ENCODE measurements at places on chromosomes 12 and 14. TPM values are rescaled to one million over a fixed set of nuclear protein-coding genes. Genes with fewer than 3 reads are reported as not detected.
A peak's percentile ranks its signal among the peaks of the same experiment; 100 is the strongest.

GRCh38 chr14:35085441-35085840, 36.3 kb downstream of the PPP2R3C start:
- DNase-seq: no peak

- peak; percentile 78 for DNase-seq
These were observed 21.1 kb downstream of the NUBPL start for GRCh38 chr14:31582286-31582691.

FAM90A1 gene
- polyA plus RNA-seq: 0.56 TPM

GRCh38 chr14:97180304-97181200, 383.4 kb downstream of the VRK1 start:
- DNase-seq: peak; percentile 74

DNA sequence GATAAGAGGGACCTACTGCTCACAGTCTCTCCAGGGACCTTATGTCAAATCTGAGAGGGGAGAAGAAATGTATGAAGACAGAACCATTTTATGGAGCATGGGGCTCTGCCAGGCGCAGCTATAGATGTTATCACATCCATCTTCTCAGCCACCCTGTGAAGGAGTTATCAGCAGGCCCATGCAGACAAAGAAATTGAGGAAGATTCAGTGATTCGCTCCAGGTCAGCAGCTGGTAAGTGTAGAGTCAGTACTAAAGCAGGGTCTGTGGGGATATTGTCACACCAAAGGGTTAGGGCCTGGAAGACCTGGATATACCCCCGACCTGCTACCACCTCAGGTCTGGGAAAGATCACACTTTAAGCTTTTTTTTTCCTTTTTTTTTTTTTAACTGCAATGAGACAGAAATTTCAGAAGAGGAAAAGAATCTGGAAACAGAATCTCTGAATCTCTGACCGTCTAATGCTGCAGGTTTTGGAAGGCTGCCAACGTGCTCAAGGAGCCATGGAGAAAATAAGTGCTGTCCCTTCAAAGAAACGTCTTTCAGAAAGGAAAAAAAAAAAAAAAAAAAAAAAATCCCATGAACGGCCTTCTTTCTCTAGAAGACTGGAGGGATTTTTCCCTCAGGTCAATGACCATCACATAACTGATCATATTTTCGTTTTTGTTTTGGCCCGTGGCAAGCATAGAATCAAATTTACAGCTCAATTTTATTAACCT, 73.3 kb upstream of the PLEKHG7 start:
- no peak for DNase-seq

DNA sequence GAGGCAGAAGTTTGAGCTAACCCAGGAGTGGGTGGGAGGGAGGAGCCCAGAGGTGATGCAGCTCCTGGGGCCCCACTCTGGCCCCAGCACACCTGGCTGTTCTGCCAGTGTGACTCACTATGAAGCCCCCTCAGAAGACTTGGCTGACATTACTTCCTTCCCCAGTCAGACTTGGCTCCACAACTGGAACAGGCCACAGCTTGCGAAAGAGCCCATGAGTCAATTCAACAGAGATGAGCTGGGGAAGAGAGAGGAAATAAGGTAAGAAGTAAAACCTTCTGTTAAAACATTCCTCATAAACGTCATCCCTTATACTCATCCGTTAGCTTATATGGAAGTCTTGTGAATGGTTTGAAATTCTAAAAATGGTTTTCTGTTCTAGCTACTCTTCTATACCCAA, 245.9 kb downstream of the ADAMTS20 start:
- no peak for DNase-seq

- DNase-seq: no peak
These were observed 5.9 kb downstream of the PSEN1 start for GRCh38 chr14:73142216-73142615.

DNA sequence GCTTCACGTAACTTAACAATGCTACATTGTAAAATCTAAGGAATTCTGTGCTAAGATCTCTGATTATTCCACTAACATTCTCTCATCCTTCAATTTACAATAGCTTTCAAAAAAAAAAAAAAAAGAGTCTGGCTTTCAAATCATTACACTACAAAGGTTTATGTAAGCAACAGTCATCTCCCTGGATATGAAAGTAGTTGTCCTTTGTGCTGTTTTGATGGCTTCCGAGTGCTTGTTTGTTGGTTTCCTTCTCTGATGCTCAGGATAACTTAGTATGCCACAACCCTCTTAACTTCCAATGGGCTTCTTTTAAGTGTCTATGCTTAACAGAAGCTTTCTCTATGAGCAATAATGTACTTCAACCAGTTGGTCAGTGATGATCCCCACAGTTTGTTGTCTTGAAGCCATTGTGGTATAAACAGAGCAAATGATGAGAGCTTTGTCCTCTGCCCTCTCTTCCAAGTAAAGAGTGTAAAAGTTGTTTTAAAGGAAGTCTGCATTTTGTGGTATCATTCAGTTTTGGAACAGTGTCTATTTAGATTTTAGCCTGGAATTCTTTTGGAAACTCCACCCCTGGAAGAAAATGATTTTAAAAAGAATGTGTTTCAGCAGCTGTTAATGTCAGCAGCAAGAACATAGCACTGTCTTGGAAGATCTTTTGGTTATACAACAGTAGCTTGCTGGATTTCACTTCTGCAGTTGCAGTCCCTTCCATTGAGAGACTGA, 396.1 kb upstream of the RGS6 start:
- DNase-seq: no peak

- peak; percentile 88 for DNase-seq
These were observed at the start of gene NRIP2 for GRCh38 chr12:2834581-2835491. NRIP2 (minus strand) TSS chr12:2835035; CDS start chr12:2834983, 52 bp downstream.

GRCh38 chr14:50469982-50470381, 62.4 kb downstream of the MAP4K5 start:
- DNase-seq: no peak

DNA sequence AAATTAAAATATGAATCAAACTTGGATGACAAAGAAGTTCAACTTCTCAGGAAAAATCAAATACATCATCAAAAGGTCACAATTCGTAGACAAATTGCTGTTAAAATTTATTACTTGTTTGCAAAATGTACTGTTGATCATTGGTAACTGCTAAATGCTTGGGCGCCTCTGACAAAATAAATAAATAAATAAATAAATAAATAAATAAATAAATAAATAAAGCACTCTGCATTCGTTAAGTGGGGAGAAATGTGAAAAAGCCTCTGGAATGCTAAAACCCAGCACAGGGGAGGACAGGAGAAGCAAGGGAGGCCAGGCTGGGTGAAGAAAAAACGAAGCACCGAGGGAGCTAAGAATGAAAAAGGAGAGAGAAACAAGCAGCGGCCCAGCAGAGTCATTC, 115.2 kb downstream of the BCL11B start:
- DNase-seq: no peak

RNASE1 gene
- polyA plus RNA-seq: 227 TPM

DNA sequence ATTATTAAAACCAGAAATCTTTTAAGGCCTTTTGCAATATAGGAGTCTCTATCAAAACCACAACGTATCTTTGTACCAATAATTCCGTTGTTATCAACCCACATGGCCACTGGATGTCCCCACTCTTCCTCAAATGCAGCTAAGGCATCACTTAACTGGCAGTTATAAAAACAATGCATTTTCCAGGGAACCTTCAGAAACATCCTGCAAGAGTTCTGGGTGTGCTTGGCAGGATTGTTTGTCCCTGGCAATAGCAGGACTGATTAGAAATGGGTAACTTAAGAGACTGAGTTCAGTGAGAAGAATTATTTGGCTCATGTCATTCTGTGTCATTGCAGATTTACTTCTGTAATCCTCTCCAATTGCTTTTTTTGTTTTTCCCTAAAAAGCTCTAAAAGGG, 112.0 kb downstream of the SLC15A5 start:
- peak; percentile 33 for DNase-seq

- DNase-seq: no peak
These were observed 49.8 kb downstream of the PAPLN start for GRCh38 chr14:73287071-73287470.

DNA sequence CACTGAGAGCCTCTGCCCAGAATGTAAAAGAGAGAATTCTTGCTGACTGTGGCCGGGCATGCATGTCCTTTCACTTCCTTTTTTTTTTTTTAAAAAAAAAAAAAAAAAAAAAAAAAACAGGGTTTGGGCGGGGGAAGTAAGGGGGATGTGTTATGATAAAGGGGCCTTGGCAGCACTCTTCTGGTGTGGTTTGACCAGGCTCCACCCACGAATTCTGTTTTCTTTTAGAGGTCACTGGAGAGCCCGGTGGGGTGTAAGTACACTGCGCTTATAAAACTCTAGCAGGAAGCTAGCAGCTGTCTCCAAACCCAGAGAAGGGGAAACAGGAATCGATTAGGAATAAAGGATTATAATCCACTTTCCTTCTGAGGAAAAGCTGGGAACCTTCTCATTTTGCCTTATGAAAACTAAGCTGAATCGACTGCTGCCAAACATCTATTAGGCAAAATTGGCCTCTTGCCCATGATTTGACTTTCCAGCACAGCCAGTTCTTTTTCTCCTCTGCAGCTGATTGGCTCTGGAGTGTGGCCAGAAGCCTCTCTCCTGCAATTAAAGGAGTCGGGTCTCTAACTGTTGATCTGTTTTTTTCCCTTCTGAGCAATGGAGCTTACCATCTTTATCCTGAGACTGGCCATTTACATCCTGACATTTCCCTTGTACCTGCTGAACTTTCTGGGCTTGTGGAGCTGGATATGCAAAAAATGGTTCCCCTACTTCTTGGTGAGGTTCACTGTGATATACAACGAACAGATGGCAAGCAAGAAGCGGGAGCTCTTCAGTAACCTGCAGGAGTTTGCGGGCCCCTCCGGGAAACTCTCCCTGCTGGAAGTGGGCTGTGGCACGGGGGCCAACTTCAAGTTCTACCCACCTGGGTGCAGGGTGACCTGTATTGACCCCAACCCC, 27.7 kb upstream of the HIGD1C start:
- peak; percentile 92 for DNase-seq

- DNase-seq: no peak
These were observed 23.8 kb downstream of the ZNF891 start for GRCh38 chr12:133106253-133106652.

- DNase-seq: no peak
These were observed 96.2 kb downstream of the FAR2 start for GRCh38 chr12:29245246-29245645.

DNA sequence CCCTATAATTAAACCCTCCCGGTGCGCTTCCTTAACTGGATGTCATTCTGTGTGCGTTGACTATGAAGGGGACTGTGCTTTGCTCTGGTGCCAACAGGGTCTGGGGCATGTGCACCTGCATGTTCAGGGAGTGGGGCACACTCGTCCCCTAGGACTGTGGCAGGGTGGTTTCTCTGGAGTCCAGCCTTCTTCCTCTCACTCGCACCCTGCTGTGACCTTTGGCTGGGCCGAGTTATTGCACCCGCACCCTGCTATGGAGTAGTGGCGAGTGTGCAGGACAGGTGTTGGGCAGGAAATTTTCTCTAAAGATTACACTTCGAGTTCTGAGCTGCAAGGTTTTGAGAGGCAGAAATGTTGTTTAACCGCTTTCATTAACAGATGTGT, 138.9 kb downstream of the PLXNC1 start:
- DNase-seq: no peak

CYP46A1 gene
- polyA plus RNA-seq: 2.6 TPM

DNA sequence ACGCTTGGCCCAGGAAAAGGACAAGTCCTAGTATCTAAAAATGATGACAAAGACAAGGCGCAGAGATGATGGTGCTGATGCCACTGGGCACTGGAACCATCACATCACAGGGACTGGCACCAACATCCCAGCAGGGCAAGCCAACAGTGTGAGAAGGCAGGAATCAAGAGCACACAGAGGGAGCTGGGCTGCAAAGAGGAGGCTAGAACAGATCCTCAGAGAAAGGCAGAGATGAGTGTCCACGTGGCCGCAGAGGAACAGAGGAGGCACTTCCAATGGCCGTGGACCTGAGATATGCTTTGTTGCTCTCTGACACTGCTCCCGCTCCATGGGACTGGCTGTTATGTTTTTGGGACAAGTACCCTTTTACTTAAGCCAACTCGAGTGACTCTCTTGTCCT, 17.9 kb downstream of the FOXN3 start:
- DNase-seq: no peak

Data from muscle of back (tissue), 13 donors.